MG63 (cell line): ENCODE measurements at places on chromosomes 5 and 9.

- DNase-seq, result peak; percentile 9
Observed at GRCh38 chr9:105554042-105554441, 3.9 kb upstream of the FKTN start.

GRCh38 chr9:87338088-87338989 is 159.3 kb upstream of the DAPK1 start:
- DNase-seq, result no peak

- no peak for DNase-seq
Observed at GRCh38 chr5:180463916-180464602, 30.1 kb upstream of the CNOT6 start.

DNA sequence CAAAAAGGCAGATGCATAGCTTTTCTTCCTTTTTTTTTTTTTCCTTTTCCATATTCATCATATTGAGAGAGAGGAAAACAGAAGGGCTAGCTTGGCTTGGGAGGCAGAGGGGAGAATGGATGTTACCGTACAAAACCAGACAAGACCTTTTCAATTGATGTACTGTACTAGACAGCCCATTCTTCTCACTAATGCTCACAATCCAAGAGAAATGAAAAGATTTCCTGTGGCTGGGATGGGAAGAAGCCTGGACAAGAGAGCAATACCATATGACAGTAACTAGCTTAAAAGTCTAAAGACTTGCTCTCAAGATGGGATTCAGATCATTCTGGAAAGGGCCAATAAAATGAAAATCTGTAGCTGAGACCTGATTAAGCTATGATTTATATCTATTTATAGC is 3.4 kb downstream of the CEMIP2 start:
- DNase-seq, result no peak
